ENCODE measurements at places on chromosomes 13 and 19. TPM values are rescaled to one million over a fixed set of nuclear protein-coding genes. Genes with fewer than 3 reads are reported as not detected.
A peak's percentile ranks its signal among the peaks of the same experiment; 100 is the strongest.

Gene VSIG10L
- total RNA-seq: 0.64 TPM

Gene KLK6
- not detected for total RNA-seq

Gene LGALS4
- total RNA-seq: 2.1 TPM

Gene RFPL4A
- not detected for total RNA-seq

Gene KLHL1
- 0.05 TPM for total RNA-seq

Gene SPRY2
- total RNA-seq: 19.5 TPM

- no peak for DNase-seq
- no peak overlapping the region for H3K27ac ChIP-seq
- H3K4me3 ChIP-seq: no peak overlapping the region
Measured at GRCh38 chr13:72284791-72285190, 417.8 kb upstream of the DACH1 start.

DNA sequence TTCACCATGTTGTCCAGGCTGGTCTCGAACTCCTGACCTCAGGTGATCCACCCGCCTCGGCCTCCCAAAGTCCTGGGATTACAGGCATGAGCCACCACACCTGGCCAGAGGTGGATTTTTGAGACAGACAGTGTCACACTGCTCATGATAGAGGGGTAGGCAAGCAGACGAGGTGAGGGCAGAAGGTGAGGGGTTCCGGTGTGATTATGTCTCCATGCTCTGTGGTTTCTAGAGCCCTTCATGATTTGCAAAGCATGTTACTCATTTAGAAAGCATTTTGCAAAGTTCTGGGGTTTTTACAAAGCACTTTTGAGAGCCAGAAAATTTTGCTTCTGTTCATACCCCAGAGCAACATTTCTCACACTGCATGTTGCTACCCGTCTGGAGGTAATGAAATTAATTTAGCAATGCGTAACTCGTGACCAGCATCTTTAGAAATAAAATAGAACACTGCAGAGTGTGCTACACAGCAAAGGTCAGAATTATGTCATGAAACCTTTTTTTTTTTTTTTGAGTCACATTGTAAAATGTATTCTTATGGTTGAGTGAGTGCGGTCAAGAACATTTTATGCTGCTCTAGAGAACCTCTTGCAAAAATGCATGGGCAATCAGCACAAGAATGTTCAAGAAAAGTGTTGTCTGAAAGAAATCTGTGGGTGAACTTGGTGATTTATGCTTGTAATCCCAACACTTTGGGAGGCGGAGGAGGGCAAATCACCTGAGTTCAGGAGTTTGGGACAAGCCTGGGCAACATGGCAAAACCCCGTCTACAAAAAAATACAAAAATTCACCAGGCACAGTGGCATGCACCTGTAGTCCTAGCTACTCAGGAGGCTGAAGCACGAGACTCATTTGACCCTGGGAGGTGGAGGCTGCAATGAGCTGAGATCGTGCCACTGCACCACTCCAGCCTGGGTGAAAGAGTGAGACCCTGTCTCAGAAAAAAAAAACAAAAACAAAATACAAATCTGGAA lies 58.0 kb downstream of the MAP4K1 start:
- H3K27ac ChIP-seq: peak overlapping the region; percentile 70
- no peaks in the 10 kb centered on the region for H3K36me3 ChIP-seq

DNA sequence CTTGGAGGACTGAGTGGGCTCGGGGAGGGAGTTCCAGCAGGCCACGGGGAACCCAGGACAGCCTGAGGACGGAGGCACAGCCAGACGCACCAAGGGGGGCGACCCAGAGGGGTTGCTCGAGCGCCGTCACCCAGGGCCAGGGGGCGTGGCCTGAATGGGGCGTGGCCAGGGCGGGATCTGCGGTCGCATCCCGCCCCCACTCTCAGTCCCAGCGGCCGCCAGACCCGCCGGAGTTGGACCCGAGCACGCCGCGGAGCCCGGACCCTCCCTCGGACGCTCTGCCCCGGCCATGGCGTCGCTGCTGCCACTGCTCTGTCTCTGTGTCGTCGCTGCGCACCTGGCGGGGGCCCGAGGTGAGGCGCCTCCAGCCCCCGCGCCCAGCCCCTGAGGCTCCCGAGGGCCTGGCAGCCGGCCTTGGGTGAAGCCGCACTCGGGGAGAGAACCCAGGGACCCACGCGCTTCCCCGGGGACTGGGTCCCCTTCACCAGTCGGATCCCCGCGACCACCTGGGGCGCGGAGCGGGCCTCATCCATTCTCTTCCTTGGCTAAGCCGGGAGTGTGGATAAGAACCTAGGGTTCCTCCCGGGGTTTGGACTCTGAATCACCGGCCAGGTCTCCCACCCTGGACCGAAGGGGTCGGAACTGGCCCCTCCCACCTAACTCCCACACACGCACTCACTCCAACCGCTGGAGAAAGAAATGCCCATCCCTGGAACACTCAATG lies at the start of gene CILP2:
Gene CILP2 (plus strand): TSS at position 205 of the 724 bp plus-strand sequence. CDS start 85 bp downstream, at position 290.
- no peak within 1 kb of the TSS for H3K4me3 ChIP-seq
- no peak for DNase-seq
- H3K36me3 ChIP-seq: no peaks in the 10 kb centered on the region
- H3K4me1 ChIP-seq: peaks cover 3% of the 10 kb centered on the region

DNA sequence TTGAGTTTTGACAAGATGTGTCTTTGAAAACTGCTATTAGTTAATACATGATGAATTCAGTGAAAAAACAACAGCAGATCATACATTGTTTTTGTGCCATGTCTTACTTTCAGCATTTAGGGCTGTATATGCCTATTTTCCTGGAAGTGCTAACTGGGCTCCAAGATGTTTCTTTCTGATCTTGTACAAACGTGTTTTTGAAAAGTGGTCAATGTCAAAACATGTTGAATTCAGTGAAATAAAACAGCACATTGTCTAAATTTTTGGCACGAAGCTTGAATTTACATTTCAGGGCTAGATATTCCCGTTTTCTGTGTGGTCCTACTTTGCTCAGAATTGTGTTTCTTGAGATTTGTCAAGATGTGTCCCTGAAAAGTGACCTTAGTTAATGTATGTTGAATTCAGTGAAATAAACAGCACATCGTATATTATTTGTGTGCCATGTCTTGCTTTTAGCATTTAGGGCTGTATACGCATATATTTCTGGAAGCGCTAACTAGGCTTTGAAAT lies 14.7 kb upstream of the PARP4 start:
- H3K4me3 ChIP-seq: no peak overlapping the region
- H3K4me1 ChIP-seq: no peaks in the 10 kb centered on the region
- H3K36me3 ChIP-seq: no peaks in the 10 kb centered on the region
- no peaks in the 10 kb centered on the region for H3K27me3 ChIP-seq
- no peak overlapping the region for H3K27ac ChIP-seq
- DNase-seq: no peak

DNA sequence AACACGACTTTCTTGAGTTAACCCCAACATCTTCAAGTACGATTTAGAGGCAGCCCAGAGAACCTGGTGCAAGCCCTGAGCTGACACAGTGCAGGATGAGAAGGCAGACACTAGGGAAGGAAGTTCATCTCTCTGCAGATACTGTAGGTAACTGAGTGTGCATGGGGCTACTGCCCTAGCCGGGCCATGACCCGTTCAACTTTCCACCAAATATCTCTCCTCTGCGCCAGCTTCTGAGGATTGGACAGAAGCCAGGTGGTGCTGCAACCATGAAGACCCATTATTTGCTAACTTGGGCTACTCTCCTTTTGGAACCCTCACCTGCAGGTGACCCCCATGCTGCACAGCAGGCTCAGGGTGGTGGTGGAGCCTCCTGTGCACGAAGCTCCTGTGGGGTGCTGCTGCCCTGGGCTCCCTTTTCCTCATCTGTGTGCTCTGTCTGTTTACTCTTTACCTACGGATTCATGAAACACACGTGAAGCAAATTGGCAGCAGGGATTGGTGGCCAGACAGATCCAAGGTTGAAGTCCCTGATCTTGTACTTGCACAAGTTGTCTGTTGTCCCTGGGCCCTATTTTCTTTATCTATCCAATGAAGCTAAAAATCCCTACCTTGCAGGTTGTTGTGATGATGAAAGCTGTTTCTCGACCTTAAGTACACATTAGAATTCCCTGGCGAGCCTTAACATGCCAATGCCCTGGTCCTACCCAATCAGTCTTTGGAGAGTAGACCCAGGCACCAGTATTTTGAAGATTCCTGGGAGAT lies 227.8 kb downstream of the LACC1 start:
- DNase-seq: no peak
- H3K27me3 ChIP-seq: no peaks in the 10 kb centered on the region
- no peaks in the 10 kb centered on the region for H3K4me1 ChIP-seq
- no peak overlapping the region for H3K27ac ChIP-seq

GRCh38 chr13:27008733-27009132 lies 162.9 kb downstream of the USP12 start:
- peaks cover 7% of the 10 kb centered on the region for H3K27me3 ChIP-seq
- no peaks in the 10 kb centered on the region for H3K36me3 ChIP-seq
- no peak overlapping the region for H3K27ac ChIP-seq
- H3K4me3 ChIP-seq: no peak overlapping the region
- no peaks in the 10 kb centered on the region for H3K4me1 ChIP-seq
- DNase-seq: no peak

- H3K27ac ChIP-seq: no peak overlapping the region
- H3K4me3 ChIP-seq: no peak overlapping the region
- peaks cover 12% of the 10 kb centered on the region for H3K27me3 ChIP-seq
- no peak for DNase-seq
- H3K36me3 ChIP-seq: no peaks in the 10 kb centered on the region
Measured at GRCh38 chr19:41187884-41188279, 5.1 kb upstream of the CYP2S1 start.

GRCh38 chr13:111954661-111955411 lies 112.1 kb upstream of the SOX1 start:
- DNase-seq: no peak
- H3K27me3 ChIP-seq: no peaks in the 10 kb centered on the region
- no peaks in the 10 kb centered on the region for H3K4me1 ChIP-seq
- no peaks in the 10 kb centered on the region for H3K36me3 ChIP-seq
- H3K4me3 ChIP-seq: no peak overlapping the region
- no peak overlapping the region for H3K27ac ChIP-seq

GRCh38 chr19:5394551-5395505 lies 54.2 kb upstream of the PTPRS start:
- H3K4me3 ChIP-seq: no peak overlapping the region
- H3K27me3 ChIP-seq: no peaks in the 10 kb centered on the region
- no peak for DNase-seq
- H3K4me1 ChIP-seq: no peaks in the 10 kb centered on the region
- H3K36me3 ChIP-seq: no peaks in the 10 kb centered on the region

DNA sequence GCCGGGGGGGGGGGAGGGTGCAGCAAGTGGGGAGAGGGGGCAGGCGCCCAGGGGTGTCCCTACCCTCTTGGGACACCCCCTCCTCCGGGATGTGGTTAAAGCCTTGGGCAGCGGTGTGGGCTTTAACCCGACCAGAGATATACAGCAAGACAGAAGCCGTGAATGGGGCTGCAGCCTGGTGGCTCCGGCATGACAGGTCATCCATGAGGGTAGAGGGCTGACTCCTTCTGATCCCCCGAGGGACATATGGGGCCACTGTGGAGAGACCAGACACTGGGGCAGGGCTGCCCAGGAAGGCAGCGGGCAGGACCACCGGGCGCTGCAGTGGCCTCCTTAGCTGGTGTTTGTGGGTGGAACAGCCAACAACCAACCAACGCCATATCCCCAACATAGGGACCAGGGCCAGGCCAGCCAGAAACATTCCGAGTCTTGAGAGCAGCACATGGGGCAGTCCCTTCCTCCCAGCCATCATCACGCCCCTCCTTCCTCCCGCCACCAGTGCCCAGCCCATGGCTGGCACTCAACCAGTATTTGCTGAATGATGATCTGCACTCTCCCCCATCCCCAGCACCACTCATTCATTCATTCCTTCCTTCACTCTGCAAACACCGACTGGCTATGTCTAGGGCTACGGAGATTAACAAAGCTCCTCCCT lies 18.2 kb downstream of the ELAVL1 start:
- H3K27ac ChIP-seq: no peak overlapping the region
- DNase-seq: no peak
- peaks cover 49% of the 10 kb centered on the region for H3K36me3 ChIP-seq
- no peak overlapping the region for H3K4me3 ChIP-seq
- no peaks in the 10 kb centered on the region for H3K27me3 ChIP-seq
- no peaks in the 10 kb centered on the region for H3K4me1 ChIP-seq

- peak overlapping the region; percentile 96 for H3K27ac ChIP-seq
- DNase-seq: peak; percentile 83
- no peaks in the 10 kb centered on the region for H3K27me3 ChIP-seq
- no peaks in the 10 kb centered on the region for H3K36me3 ChIP-seq
Measured at GRCh38 chr19:48660852-48661710, 11.7 kb downstream of the NTN5 start.

DNA sequence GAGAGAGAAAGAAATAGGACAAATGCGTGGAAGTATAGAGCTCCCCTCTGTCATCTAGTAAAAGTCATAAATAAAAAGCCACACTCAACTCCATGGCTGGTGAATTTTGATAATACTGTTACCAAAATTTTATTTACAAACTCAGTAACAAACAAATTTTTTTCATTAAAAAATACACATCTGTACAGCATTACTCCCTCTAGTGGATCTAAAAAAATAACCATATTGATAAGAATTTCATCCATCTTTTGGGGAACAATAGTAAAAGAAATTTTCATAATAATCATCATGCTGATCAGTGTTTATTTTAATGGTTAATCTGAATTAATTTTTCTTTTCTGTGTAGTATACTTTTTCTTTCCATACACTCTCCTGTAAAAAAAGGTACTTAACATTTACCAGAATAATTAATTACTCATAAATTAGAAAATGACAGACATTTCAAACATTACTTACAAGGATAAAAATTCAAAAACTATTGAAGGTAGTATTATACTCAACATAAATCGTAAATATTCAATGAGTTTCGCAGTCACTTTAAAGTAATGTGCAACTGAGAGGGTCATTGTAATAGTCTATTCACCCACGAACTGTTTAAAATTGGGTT lies 173.5 kb upstream of the LSM14A start:
- no peaks in the 10 kb centered on the region for H3K36me3 ChIP-seq
- H3K27me3 ChIP-seq: no peaks in the 10 kb centered on the region
- no peaks in the 10 kb centered on the region for H3K4me1 ChIP-seq
- DNase-seq: no peak

- no peaks in the 10 kb centered on the region for H3K36me3 ChIP-seq
- H3K4me3 ChIP-seq: no peak overlapping the region
- no peak for DNase-seq
- no peaks in the 10 kb centered on the region for H3K4me1 ChIP-seq
- no peaks in the 10 kb centered on the region for H3K27me3 ChIP-seq
- H3K27ac ChIP-seq: no peak overlapping the region
Measured at GRCh38 chr13:105918842-105919741, 616.4 kb downstream of the EFNB2 start.

GRCh38 chr19:15532779-15533521 lies 24.6 kb downstream of the CYP4F22 start:
- no peak overlapping the region for H3K27ac ChIP-seq
- H3K36me3 ChIP-seq: no peaks in the 10 kb centered on the region
- no peaks in the 10 kb centered on the region for H3K27me3 ChIP-seq
- no peak overlapping the region for H3K4me3 ChIP-seq
- DNase-seq: peak; percentile 25
- H3K4me1 ChIP-seq: no peaks in the 10 kb centered on the region

GRCh38 chr13:58706421-58706820 lies 1074.9 kb downstream of the PCDH17 start:
- H3K27ac ChIP-seq: no peak overlapping the region
- no peaks in the 10 kb centered on the region for H3K27me3 ChIP-seq
- DNase-seq: no peak
- H3K4me1 ChIP-seq: no peaks in the 10 kb centered on the region
- H3K36me3 ChIP-seq: no peaks in the 10 kb centered on the region
